ENCODE measurements at places on chromosomes 13 and 19. TPM values are rescaled to one million over a fixed set of nuclear protein-coding genes. Genes with fewer than 3 reads are reported as not detected.

The IFI30 gene
- 25.1 TPM for total RNA-seq

The LILRB1 gene
- total RNA-seq = not detected

The PPM1N gene
- total RNA-seq = 1.0 TPM

The CCL25 gene
- not detected for total RNA-seq

The PRSS57 gene
- total RNA-seq = not detected

The CCDC169 gene
- total RNA-seq = 3.3 TPM

The LIN7B gene
- 2.5 TPM for total RNA-seq

The LRCH1 gene
- 22.0 TPM for total RNA-seq

The GRIK5 gene
- total RNA-seq = 1.2 TPM

The FFAR2 gene
- total RNA-seq = not detected

The MISP gene
- 6.2 TPM for total RNA-seq

The NLRP11 gene
- not detected for total RNA-seq

The SOHLH2 gene
- 0.69 TPM for total RNA-seq

The ZNF560 gene
- total RNA-seq = 0.15 TPM

The PSG1 gene
- total RNA-seq = 0.70 TPM

The IL17D gene
- total RNA-seq = not detected

The RAB4B gene
- 9.9 TPM for total RNA-seq

The YJEFN3 gene
- total RNA-seq = 0.50 TPM

The SOX1 gene
- not detected for total RNA-seq

The LGALS14 gene
- total RNA-seq = not detected

The HPN gene
- 1.2 TPM for total RNA-seq

The SSC5D gene
- total RNA-seq = 69.4 TPM

The ZNF575 gene
- 0.25 TPM for total RNA-seq

The TICAM1 gene
- 9.0 TPM for total RNA-seq

The WDR88 gene
- not detected for total RNA-seq

The CEACAM4 gene
- not detected for total RNA-seq

The CAMSAP3 gene
- 1.9 TPM for total RNA-seq

The CERS1 gene
- 1.0 TPM for total RNA-seq

All from renal cortical epithelial cell (primary cell).